Brain (organoid and tissue), 16 donors: ENCODE measurements at places on chromosomes 3 and 15.

DNA sequence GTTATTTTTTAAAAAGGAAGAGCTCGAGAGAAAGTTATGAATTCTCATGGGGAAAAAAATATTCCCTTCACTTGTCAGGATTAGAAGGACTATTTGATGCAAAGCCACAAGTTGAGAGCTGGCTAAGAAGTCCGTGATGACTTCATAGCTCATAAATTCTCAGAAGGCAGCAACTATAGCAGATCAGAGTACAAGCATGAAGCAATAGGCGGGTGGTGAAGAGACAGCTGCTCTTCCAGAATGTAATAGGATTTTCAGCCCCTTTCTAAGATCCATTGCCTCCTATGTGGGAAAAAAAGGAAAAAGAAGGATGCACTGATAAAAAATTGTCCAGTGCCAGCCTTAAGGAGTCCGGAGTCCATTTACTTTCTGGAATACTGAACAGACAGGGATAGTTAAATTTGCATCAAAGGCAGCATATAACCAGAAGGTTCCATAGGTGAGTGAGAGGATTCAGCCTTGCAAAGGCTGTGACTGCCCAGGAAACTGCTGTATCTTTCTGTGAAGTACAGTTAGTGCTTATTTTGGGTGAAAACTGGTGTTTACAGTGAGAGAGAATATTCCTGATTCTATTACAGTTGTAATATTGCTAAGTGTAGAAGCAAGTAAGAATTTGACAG lies 929.5 kb upstream of the ALCAM start:
- DNase-seq = no peak

- peak; percentile 92 for DNase-seq
Observed at GRCh38 chr15:31304751-31305365, 21.8 kb upstream of the KLF13 start.

GRCh38 chr3:73419179-73419803 lies 205.4 kb downstream of the PDZRN3 start:
- no peak for DNase-seq

GRCh38 chr3:11606865-11607440 lies 36.8 kb downstream of the VGLL4 start:
- DNase-seq = no peak

DNA sequence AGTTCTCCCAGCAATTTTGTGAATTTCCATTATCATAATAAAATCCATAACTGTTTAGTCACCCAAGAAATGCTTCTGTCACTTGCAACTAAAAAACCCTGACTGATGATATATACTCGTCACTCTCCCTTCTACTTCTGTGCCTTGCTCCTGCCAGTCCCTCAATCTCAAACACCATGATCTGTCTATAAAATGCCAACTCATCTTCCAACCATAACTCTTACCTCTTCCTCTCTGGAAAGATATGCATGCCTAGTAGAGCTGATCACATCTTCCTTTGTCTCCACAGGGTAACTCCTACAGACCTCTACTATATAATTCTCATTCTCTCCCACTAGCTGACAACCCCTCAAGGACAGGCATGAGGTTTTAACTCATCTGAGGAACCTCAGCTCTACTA lies 5.2 kb upstream of the VEPH1 start:
- DNase-seq = no peak
